Activated naive CD4-positive, alpha-beta T cell treated with anti-CD3 and anti-CD28 coated beads, Interleukin-2, amount 50 U/mL, for 72 hours (primary cell): ENCODE measurements at places on chromosomes 16 and 17. TPM values are rescaled to one million over a fixed set of nuclear protein-coding genes. Genes with fewer than 3 reads are reported as not detected.

Gene CBX2
- 3.3 TPM for total RNA-seq

Gene TRPV3
- 1.0 TPM for total RNA-seq

Gene DCUN1D3
- total RNA-seq: 4.2 TPM

Gene HSPB9
- 0.23 TPM for total RNA-seq

Gene OR2C1
- total RNA-seq: not detected

- no peak for DNase-seq
Measured at GRCh38 chr16:14097182-14097959, 26.3 kb downstream of the MRTFB start.

GRCh38 chr16:67244387-67245185 lies 2.7 kb downstream of the FHOD1 start:
- peak; percentile 73 for DNase-seq

DNA sequence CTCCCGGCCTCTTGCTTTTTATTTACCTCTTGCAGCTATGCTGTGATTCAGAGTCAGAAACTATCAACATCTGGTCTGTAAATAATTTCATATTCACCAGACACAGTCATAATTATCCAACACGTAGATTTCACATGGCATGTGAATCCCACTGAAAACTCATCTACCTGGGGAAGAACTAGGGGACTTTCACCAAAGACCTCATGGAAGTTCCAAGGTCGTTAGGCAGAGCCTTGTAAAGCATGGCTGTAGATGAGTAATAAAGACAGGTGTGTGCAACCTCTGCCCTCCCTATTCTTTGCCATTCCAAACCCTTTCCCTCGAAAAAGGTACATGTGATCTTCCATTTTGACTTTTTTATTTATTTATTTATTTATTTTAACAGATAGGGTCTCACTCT lies 1.9 kb upstream of the CHST5 start:
- no peak for DNase-seq

GRCh38 chr17:69428252-69428980 lies 13.9 kb downstream of the MAP2K6 start:
- DNase-seq: no peak

- DNase-seq: peak; percentile 16
Measured at GRCh38 chr17:49132699-49133364, at the start of gene B4GALNT2. TSS of gene B4GALNT2 (plus strand) at chr17:49132769. CDS start at chr17:49132793, 24 bp downstream.

GRCh38 chr16:56226845-56227525 lies 35.7 kb downstream of the GNAO1 start:
- no peak for DNase-seq

DNA sequence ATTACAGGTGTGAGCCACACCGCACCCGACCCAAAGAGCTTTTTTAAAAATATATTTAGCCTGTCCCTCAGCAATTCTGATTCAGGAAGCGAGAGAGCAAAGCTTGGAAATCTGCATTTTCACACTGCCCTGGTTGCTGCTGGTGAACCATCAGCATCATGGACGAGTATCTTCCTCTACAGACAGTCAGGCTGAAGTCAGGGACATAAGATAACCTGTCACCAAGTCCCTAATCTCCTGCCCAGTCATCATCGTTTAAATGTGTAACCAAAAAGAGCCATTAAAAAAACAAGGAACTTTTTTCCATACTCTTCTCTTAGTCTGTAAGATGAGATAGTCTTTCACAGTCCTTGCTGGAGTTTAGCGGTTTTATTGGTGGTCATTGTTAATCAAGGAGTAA lies 6.7 kb downstream of the PMM2 start:
- DNase-seq: no peak

DNA sequence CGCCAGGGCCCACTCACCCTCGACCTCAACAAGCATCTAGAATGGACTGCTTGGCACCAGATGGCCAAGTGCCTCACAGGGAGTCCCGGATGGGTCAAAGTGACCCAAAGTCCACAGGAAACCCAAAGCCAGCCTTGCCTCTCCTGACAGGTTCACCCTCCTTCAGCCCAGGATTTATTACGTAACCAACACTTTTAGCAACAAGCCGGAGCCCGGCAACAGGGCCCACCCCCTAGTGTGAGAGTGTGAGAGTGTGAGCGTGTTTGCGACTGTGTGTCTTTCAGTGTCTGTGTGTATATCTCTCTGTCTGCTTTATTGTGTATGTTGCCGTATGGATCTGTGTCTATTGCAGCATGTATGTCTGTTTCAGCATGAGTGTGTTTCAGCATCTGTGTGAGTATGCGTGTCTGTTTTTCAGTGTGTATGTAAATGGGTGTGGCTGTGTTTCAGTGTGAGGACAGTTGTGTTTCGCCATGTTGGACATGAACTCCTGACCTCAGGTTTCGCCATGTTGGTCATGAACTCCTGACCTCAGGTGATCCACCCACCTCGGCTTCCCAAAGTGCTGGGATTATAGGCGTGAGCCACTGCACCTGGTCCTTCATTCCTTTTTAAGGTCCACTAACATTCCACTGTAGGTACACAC lies 13.7 kb upstream of the PEMT start:
- DNase-seq: no peak

GRCh38 chr17:3573246-3574100 lies 15.9 kb upstream of the TRPV3 start:
- no peak for DNase-seq

DNA sequence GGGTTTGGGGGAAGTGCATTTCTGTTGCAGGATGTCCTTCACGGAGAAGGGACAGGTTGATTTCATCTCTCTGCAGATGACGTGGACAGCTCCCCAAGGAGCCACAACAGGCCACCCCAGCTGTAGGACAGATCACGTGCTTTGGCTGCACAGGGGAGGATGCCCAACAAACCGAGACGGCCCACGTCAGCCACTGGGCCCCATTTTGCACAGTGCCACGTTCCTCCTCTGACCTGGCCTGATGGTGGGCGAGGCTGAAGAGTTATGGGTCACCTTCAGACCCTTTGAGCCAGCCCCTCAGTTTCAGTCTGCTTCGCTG lies 9.0 kb upstream of the RHBDL3 start:
- no peak for DNase-seq

DNA sequence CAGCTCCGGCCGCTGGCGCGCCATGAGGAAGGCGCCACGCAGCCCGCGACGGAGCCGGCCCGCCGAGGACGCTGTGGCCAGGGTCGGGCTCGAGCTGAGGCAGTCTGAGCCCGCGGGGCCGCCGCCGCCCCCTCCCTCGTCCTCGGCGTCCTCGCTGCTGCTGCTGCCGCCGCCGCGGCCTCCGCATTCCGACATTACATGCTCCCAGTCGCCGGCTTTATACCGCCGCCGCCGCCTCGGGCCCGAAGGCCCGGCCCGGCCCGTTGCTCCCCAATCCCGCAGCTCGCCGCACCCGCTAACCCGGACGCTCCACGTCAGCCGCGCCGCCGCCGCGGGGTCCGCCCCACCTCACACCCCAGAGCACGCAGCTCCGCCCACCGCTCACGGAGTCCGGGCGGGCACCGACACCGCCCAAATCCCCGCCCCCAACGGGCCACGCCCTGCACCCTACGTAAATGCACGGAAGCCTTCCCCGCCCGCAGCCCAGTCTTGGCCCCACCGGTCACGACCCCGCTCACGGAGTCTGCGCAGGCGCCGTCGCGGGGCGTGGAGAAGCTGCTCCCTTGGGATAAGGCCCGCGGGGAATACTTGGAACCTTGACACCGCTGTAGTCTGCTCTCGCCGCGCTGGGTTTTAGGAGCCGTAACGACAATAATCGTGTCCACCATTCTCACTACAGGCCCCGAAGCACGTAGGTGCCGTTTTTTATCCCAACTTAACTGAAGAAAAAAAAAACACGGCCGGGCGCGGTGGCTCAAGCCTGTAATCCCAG lies at the start of gene TXNDC11:
Gene TXNDC11, minus strand, starts transcription at position 322 of the 772 bp plus-strand sequence. Its CDS starts 127 bp downstream, at position 195.
- peak; percentile 99 for DNase-seq

DNA sequence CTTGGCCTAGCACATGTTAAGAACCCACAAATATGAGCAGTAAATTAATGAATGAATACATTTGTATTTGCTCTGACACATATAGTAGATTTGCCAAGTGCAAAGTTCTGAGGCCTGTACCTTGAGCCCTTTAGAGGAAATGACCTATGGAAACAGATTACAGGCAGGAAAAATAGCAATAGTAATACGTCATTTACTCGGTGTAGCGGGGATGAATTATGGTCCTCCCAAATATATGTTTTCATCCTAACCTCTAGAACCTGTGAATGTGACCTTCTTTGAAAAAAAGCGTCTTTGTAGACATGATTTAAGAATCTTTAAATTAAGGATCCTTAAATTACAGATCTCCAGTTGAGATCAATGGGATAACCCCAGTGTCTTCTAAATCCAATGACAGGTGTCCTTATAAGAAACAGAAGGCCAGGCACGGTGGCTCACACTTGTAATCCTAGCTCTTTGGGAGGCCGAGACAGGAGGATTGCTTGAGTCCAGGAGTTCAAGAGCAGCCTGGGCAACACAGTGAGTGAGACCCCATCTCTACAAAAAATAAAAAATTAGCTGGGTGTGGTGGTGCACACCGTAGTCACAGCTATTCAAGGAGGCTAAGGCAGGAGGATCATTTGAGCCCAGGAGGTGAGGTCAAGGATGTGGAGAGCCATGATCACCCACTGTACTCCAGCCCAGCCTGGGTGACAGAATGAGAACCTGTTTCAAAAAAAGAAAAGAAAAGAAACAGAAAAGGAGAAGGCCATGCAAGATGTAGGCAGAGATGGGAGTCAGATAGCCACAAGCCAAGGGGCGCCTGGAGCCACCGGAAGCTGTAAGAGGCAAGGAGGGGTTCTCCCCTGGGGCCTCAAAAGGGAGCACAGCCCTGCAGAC lies 5.1 kb upstream of the ITPRIPL2 start:
- DNase-seq: no peak

- no peak for DNase-seq
Measured at GRCh38 chr16:81524382-81524781, 79.8 kb downstream of the CMIP start.
